ENCODE measurements at places on chromosomes 3 and 15.
A peak's percentile ranks its signal among the peaks of the same experiment; 100 is the strongest.

DNA sequence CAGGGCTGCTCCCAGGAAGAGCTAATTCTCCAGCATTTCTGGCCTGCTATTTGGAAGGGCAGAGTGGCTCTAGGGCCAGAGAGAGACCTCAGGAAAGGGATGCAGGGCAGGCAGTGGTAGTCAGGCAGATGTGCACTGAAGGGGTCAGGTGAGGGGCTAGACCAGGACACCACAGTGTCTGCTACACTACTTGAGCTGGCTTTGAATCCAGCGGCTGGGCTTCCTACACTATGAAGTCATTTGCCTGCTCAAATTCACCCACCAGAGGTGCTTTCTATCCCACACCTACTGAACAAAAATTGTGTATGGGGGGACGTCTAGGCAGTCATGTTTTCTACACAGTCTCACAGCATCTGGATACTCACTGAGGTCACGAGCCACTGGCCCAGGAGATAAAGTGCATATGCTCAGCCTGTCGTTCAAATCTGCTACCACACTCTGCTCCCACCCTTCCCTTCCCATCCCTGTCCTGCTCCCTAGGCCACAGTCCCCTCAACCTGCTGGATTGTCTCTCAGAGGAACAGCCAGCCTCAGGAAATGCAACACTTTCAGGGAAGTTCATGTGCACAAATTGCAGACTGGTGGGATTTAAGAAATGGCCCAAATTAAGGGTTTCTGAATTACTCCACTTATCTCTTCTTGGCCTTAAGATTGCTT lies 49.9 kb upstream of the SLC6A11 start:
- no peak for DNase-seq

DNA sequence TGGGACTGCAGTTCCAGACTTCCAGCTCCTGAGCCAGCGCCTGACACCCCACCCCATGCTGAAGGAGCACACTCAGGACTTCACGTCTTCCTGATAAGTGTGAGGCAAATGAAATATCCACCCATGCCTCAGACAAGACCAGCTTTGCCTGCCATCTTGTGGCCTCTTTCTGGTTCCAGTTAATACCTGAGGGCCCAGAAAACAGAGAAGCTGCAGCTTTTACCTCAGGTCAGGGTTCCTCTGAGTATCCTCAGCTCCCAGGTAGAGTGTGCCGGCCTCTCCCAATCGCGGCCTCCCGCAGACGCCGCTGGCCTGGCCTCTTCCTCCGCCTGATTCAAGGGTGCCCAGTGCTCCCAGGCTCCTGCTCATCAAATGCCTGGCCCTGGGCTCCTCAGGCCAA lies 5.1 kb upstream of the KLHL6 start:
- DNase-seq = no peak

DNA sequence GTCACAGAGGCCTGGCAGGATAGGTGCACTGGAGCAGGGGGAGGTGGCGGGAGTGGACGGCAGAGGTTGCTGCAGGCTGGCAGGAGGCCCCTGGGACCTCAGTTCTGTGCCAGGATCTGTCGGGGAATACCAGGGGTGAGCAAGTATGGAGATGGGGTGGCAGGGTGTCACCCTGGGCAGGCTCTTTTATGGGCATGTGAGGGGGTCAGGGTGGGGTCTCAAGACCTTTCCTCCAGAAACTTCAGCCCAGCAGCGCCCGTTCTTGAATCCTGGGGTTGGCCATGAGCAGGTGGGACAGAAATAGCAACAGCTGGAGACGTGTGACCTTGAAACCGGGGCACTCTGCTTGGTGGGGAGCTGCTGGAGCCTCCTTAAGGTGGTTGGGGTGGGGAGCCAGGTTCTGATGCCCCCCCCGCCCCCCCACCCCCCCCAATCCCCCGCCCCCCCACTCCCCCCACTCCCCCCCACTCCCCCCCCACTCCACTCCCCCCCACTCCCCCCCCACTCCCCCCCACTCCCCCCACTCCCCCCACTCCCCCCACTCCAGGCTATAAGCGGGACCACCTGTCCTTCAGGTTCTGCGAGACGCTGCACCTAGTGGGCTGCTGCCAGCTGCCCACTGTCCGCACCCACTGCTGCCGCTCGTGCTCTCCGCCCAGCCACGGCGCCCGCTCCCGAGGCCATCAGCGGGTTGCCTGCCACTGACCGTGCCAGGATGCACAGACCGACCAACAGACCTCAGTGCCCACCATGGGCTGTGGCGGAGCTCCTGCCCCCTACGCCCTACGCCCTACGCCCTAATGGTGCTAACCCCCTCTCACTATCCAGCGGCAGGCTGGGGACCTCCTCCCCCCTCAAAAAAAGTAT lies 84.9 kb downstream of the TBC1D2B start:
- DNase-seq = no peak

GRCh38 chr3:98980915-98981596 lies 79.6 kb upstream of the DCBLD2 start:
- no peak for DNase-seq

GRCh38 chr15:72835294-72835890 lies 51.8 kb upstream of the ADPGK start:
- DNase-seq = no peak

DNA sequence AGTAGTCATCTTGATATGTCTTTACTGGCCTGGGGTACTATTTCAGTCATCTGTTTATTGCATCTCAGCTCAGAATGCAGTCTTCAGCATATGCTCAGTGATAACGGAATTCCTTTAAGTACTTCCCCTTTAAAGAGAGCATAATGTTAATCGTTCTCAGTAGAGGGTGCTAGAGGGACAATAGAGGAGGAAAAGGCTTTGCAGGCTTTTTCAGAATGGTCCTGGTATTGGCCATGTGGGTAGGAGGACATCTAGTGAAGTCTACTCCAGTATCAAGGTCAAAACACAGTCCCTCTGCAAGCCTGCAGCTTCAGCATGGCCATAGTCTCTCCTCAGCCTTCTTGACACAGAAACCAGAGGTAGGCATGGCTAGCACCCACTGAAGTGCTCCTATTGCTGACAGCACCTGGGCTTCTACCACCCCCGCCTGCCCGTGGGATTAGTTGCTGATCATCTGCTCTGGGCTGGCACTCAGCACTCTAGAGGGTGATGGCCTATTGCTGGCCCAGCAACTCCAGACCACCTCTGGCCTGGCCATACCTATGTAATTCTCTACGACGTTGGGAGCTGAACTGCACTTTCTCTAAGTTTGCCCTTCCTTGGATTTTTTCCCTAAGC lies 65.4 kb downstream of the KCNH8 start:
- DNase-seq = no peak

DNA sequence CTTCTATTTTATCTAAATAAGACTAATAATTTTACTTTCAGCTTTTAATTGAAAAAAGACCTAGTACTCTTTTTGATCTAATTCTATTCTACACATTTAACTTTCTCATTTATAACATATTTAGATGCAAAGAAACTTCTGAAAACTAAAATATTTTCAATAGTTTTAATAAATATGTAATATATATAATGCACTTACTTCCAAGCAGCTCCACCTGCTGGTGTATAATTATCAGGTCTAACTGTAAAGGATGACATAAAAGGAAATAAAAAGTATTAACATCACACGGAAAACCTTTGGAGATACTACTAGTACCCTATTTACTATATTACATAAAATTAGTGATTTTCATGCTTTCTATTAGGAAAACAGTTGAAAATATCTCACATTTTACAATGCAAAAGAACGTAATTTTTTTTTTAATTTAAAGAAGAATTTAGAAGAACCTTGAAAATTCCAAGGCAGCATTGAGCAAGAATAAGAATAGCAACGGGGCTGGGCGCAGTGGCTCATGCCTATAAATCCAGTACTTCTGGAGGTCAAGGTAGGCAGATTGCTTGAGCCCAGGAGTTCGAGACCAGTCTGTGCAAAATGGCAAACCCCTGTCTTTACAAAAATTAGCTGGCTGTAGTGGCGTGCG lies 10.2 kb downstream of the PLSCR5 start:
- DNase-seq = no peak

GRCh38 chr3:137103739-137104138 lies 146.0 kb downstream of the IL20RB start:
- no peak for DNase-seq

DNA sequence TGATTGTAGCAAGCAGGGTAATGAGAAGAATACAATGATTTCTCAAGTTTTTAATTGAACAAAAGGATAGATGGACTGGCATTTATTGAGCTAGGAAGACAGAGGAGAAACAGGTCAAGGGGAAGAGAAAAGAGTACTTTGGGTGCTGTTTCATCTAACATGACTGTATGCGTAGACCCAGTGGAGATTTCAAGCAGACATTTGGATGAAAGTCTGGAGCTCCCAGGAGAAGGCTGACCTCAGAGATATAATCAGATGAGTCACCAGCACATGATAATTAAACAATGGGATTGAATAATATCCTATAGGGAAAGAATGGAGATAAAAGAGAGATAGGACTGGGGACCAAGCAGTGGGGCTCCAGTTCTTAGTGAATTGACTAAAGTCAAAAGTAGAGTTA lies 194.9 kb downstream of the ARRDC4 start:
- no peak for DNase-seq

- no peak for DNase-seq
Observed at GRCh38 chr3:106349191-106349881, 480.5 kb upstream of the CBLB start.

- DNase-seq = no peak
Observed at GRCh38 chr3:5768281-5768945, 580.9 kb downstream of the EDEM1 start.

GRCh38 chr3:64457811-64458210 lies 230.0 kb downstream of the ADAMTS9 start:
- DNase-seq = no peak

DNA sequence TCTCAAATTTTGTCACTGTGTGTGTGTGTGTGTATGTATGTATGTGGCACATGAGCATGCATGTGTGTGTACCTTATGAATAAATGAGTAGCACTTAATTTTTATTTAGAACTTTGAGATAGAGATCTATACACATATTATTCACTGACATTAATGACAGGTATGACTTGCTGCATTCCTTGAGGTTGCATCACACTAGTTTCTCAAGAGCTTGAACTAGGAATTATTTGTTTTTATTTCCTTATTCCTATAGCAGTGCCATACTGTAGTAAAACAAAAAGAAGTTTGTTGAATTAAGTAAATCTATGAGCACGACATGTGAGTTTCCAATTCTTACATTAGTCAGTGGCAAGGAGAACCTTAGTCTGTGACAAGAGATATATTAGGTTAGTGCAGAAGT lies 943.9 kb downstream of the ROBO1 start:
- no peak for DNase-seq

DNA sequence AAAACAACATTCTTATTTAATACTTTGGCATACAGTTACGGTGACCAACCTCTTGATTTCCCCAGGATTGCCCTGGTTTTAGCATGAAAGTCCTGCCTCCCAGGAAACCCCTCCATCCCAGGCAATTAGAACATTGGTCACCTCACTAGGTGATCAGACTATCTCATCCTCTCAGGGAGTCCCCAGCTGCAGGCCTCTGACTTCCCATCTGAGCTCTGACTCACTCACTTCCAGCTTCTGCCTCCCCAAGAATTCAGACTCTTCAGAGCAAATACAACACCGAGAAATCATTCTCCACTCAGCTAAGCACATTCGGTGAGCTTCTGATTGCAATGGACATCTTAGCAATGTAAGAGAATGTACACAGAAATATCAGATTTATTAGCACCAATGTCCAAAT lies 92.4 kb upstream of the HES1 start:
- DNase-seq = no peak

GRCh38 chr3:166560253-166560652 lies 723.0 kb upstream of the BCHE start:
- no peak for DNase-seq

DNA sequence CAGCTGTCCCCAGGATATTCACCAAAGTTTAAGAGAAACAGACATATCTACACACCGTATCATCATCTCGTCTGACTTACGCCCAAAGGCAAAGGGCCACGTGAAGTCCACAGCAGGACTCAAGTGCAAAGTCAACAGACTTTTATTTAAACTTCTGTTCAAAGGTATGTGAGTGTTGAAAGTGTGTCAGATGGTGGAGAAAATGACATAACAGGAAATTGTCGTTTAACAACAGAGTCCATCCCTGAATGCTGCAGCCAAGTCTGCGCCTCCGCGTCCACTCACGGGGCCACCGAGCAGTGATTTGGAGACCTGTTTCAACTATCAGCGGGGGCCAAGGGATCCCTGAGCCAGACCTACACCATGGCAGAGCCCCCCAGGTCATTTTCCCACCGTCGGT lies 165.6 kb downstream of the XXYLT1 start:
- no peak for DNase-seq

GRCh38 chr3:54309601-54310000 lies 187.2 kb downstream of the CACNA2D3 start:
- no peak for DNase-seq

GRCh38 chr3:136291302-136291701 lies 41.2 kb downstream of the PCCB start:
- no peak for DNase-seq

GRCh38 chr3:132694991-132695390 lies 27.2 kb downstream of the NPHP3 start:
- peak; percentile 20 for DNase-seq

DNA sequence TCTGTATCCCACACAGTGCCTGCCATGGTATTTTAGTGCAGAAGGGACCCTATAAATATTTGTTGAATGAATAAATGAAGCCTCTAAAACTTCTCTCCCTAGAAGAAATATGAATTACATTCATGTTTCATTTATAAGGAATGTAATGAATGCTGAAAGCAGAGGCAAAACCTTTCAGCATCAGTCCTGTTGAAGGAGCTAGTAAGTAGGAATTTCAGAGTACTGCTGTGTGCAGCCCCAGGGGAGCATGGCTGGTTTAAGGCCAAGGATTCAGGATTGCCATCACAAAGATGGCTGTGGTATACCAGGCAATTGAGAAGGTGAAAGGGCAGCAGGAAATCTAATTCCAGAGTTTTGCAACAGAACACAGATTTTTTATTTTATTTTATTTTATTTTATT lies 1131.4 kb downstream of the IGSF11 start:
- no peak for DNase-seq

All from NCI-H2081 treated with DMSO at 0.1 percent for 48 hours (cell line).